Stimulated activated CD8-positive, alpha-beta memory T cell treated with anti-CD3 and anti-CD28 coated beads, Interleukin-7, amount 100 ng/mL, for 24 hours (primary cell): ENCODE measurements at places on chromosomes 1 and 21.

DNA sequence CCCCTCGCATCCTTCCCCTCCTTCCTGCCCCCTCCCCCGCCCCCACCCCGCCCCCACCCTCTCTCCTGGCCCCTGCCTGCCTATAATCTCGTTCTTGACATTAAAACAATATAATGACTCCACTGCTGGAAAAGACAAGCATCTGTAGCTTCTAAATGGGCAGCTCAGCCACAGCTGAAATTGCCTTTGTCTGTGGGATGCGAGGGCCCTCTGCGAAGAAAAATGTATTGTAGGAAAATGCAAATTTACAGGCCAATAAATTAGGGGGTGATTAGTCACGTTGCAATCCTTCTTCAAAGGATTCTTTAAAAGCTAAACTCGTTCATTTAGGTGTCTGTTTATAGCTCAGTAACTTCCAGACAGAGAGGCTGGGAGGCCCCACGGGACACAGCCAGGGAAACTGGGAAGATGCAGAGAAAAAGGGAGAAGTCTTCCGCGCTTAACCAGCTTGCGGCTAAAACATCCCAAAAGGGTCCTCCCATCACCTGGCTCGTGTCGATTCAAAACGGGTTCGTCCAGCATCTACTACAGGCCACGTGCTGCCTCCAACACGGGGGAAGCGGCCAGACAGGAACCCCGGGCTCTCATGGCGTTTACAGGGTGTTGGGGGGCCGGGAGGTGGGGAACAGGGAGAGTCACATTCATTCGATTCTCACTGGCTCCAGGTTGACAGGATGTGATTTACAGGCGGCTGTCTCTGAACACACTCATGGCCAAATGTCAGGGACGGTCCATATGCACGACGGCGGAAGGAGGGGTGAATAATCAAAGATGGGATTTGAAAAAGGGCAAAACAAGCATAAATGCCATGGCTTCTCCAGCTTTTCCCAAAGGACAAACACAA, 100.5 kb upstream of the ZBTB40 start:
- DNase-seq, result no peak

GRCh38 chr1:208089149-208089548, 155.0 kb downstream of the PLXNA2 start:
- DNase-seq, result no peak

DNA sequence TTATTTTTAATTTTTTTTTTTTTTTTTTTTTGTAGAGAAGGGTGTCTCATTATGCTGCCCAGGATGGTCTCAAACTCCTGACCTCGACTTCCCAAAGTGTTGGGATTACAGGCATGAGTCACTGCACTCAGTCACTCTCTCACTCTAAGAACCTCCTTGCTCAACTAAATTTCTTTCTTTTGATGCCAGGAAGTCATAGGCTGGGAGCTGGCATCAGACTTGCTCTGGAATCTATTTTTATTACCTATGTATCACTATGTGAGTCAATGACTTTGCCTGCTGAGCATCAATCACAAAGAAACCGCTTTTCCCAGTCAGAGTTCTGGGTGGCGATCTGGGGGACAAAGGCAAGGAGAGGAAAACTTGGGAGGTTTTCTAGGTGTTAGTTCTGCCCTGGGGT, 35.5 kb upstream of the PARP1 start:
- DNase-seq, result no peak

- DNase-seq, result no peak
Observed at GRCh38 chr1:245871915-245872314, 635.2 kb downstream of the SMYD3 start.

DNA sequence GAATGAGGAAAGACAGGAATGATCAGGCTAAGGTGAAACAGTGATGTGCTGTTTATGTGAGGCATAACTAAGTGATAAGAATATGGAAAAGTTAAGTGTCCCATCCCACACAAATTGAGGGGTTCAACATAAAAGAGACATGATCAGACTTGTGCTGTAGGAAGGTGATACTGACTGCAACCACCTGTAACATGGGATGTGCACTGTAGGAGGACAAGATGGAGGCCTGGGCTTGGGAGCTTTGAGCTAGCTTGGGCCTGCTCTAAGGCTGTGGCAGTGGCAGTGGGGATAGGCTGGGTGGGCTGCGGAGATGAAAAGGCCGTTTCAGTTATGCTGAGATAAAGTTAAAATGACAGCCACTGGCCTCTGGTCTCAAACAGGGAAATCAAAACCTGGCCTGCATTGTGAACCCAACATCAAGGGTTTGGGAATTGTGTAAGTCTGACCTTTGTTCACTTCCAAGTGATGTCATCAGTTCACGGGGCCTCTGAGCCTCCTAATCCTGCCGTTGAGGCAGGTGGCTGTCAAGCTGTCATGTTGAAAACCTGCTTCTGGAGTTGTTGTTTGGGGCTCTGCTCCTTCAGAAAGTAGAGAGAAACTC, 61.2 kb upstream of the TENT5C start:
- no peak for DNase-seq
